ENCODE measurements at places on chromosomes 12 and 14.

DNA sequence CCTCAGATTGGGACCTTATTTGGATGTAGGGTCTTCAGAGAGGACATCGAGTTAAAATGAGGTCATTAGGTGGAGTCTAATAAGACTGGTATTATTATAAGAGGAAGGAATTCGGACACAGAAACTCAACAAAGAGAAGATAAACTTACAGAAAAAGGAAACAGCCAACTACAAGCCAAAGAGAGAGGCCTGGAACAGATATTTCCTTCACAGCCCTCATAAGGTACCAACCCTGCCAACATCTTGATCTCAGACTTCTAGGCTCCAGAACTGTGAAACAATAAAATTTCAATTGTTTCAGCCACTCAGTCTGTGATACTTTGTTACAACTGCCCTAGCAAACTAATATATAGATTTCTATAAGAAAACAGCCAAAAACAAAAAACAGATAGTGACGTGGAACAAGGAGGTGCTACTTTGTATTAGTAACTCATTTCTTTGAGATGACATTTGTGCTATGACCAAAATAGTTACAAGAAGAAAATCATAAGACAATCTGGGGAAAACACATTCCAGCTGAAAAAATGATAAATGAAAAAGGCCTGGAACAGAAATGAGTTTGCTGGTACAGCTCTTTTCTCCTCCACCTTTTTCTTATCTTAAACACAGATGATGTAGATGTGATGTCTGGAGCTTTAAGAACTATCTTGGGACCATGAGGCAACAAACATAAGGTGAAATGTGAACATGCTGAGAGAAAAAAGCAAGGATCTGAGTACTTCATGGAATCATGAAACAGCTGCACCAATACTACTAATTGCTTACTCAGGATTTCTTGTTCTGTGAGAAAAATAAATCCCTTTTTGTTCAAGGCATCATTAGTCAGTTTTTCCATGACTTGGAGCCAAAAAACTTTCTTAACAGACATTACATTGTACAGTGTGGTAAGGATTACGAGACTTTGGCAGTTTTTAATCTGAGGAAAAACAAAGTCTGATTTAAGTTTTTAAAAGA lies 243.2 kb downstream of the ANO6 start:
- peak; percentile 55 for DNase-seq

GRCh38 chr12:162467-163307 lies 51.3 kb downstream of the SLC6A12 start:
- no peak for DNase-seq

DNA sequence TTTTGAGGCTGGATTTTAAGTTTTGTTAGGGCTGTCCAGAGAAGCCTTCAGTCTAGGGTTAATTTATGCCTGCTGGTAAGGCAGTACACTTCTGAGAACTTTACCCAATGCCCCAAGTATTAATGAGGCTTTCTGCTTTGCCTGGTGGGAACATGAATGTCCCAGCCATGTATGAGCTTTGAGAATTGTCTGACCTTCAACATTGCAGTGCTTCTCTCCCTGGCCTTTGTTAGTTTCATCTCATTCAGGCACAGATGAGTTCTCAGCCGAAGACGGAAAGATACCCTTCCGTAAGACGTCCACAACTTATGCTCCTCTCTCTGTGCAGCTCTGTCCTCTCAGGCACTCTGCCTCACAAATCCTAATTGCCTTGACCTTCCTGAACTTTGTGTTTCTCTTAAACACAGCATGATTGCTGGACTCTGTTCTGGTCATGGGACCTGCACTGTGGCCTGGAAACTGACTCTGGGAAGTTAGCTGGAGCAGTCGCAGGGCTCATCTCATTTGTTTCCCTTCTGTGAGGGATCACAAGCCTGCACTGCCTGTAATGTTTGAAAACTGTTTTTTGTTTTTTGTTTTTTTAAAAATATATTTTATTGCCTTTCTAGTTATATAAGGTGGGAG lies 15.7 kb downstream of the CHPT1 start:
- no peak for DNase-seq

- DNase-seq: peak; percentile 65
These were observed 286.4 kb upstream of the PRKD1 start for GRCh38 chr14:30214014-30214413.

GRCh38 chr14:82192387-82192786 lies 658.7 kb upstream of the SEL1L start:
- DNase-seq: no peak

- no peak for DNase-seq
These were observed 29.5 kb downstream of the SLC8B1 start for GRCh38 chr12:113305281-113305856.
